IPS DF 19.7 (cell line): ENCODE measurements at places on chromosomes 6 and 20.
A peak's percentile ranks its signal among the peaks of the same experiment; 100 is the strongest.

- no peak for DNase-seq
Measured at GRCh38 chr6:16618962-16619361, 142.3 kb downstream of the ATXN1 start.

DNA sequence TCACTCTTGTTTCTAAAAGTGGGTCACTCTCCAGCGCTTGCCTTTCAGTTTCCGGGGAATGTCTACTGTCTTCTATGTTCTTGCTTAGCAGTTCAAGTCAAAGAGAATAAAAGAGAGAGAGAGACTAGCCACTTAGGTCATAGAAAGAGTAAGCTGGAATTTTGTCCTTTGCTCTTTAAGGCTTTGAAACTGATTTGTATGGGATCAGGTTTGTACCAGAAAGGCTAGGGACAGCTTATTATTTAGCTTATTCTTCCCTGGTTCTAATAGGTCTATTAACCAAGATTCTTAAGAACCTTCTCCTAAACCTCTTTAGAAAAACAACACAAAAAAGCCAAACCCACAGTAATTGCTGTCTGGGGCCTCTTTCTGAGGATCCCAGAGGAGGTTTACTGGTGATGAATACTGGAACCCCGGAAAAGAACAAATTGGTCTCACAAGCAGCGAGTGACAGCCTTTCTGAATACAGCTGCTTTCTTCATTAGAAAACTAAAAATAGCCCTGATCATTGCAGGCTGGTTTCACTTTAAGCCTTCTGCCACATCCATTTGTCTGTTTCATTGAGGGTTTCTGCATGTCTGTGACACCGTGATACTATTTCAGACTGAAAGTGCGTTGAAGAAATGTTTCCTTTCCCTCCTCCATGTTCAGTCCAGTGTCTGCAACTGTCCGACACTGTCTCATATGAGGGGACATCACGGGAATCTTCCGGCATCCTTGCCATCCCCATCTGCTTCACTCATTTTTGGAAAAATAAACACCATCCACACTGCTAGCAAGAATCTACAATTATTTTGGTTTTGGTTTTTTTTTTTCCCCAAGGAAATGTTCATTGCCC, 75.1 kb upstream of the ATXN1 start:
- DNase-seq, result no peak

DNA sequence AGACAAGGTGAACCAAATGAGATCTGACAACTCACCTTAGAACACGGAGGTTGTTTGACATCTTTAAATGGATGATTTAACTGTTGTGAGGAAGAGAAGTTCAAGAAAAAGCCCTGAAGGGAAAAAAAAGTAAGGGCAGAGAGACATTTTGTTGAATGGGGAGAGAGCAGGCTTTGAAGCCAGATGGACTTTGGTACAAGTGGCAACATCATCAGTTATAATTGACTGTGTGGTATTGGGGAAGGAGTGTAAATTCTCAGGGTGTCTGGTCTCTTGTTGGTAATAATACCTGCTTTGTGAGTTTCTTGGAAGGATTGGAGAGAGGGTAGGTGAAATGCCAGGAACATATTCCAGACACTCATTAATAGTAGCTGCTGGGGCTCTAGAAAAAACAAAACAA, 21.6 kb downstream of the OGFRL1 start:
- no peak for DNase-seq

GRCh38 chr6:33082702-33083101, 6.9 kb downstream of the HLA-DPB1 start:
- DNase-seq, result no peak

DNA sequence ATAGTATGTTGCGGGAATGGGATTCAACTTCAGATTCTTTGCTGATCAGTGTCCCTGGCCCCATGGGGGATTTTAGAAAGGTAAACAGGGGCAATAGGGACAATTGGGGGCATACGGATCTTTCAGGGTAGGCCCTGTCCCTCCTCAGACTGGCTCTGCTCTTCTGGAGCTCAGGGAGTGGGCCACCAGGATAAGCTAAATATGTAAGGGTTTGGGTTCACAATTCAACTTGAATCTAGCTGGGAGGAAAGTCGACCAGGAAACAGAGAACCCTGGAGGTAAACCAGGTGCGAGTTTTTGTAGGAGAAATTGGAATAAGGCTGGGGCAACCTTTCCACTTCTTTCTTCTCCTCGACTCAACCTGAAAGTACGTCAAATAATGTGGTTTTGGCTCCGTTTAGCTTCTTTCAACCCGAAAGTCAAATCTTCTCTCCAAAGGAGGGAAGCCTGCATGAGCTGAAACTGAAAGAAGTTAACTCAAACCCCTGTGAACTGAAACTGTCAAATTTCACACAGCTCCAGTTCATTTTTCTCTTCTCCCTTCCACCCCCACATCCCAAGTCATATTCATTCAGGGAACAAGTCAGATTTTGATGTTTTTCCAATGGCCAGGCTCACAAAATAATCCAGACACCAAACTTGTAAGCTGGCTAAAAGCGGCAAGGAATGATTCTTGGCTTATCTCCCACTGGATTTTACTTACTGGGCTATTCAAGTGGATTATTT, 278.2 kb downstream of the CLIC5 start:
- no peak for DNase-seq

- no peak for DNase-seq
Measured at GRCh38 chr6:14281811-14282660, 164.5 kb downstream of the CD83 start.

- DNase-seq, result peak; percentile 57
Measured at GRCh38 chr6:84967389-84967788, 203.0 kb upstream of the TBX18 start.

GRCh38 chr6:5898563-5898962, 108.2 kb downstream of the NRN1 start:
- no peak for DNase-seq

DNA sequence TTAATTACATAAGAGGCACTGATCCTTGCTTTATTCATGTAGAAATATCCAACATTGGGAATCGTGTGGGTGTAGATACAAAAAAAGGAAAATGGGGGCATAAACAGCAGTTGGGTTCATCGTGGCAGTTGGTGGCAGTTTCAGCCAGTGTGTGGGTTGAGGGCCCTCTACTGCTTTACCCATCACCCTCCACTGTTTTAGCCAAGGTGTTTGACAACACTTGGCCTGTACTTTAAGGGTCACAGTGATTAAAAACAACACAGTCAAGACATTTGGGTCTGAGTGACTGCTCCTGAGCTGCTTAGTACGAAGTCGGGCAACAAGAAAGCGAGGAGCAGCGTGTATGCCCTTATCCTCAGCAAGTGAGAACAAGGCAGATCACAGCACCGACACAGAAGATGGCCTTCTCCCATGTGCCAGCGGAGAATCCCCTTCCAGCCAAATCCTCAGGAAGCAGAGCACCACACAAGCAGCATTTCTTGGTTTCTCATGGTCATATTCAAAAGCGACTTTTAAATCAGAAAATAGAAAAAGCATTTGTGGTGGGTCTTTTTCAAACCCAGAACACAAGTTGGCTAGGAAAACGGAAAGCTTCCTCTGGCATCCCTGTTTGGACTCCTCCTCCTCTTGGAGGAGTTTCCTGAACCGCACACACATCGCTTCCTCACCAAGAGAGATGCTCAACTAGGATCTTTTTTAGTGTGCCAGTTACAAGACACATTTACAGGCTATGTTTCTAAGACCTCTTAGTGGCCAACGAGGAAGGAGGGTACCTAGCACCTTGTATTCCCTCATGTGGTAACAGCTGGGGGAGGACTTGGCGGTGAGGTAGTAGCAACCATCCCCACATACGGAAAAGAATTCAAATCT, 23.5 kb downstream of the EIF2S2 start:
- no peak for DNase-seq

- DNase-seq, result peak; percentile 87
Measured at GRCh38 chr6:89375427-89376267, 23.1 kb upstream of the UBE2J1 start.

- DNase-seq, result no peak
Measured at GRCh38 chr6:161941565-161941964, 667.7 kb upstream of the AGPAT4 start.

GRCh38 chr6:165852676-165853075, 189.6 kb upstream of the PDE10A start:
- no peak for DNase-seq

DNA sequence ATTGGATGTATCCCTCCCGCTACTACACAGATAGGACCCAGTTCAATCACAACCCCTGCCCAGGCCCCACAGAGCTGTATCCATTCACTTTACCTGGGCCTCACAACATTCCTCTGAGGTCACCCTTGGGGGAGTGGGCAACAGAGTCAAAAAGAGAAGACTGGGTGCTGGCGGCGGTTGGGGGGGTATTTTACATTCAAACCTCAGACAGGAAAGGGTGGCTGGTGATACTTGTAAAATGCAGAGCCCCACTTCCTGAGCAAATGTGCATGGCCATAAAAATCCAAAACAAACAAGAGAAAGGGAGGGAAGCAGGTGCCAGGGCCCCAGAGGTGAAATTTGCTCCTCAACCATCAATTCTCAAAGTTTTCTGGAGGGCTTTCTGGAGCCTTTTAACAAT, 3.5 kb downstream of the LRFN2 start:
- DNase-seq, result no peak

DNA sequence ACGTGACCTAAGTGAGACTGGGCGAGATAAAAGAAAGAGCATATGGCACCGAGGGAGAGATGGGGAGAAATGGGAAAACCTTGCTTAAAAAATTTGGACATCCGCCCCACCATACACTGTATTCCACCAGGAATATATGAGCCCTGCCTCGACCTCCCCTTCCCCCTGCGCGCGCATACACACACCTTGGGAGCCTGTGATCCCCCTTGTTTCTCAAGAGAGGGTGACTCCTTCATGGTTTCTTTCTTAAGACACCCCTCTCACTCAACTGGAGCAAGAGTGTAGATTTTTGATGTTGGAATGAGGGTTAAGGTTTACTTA, 480 bp downstream of the ABCF1 start:
- no peak for DNase-seq

DNA sequence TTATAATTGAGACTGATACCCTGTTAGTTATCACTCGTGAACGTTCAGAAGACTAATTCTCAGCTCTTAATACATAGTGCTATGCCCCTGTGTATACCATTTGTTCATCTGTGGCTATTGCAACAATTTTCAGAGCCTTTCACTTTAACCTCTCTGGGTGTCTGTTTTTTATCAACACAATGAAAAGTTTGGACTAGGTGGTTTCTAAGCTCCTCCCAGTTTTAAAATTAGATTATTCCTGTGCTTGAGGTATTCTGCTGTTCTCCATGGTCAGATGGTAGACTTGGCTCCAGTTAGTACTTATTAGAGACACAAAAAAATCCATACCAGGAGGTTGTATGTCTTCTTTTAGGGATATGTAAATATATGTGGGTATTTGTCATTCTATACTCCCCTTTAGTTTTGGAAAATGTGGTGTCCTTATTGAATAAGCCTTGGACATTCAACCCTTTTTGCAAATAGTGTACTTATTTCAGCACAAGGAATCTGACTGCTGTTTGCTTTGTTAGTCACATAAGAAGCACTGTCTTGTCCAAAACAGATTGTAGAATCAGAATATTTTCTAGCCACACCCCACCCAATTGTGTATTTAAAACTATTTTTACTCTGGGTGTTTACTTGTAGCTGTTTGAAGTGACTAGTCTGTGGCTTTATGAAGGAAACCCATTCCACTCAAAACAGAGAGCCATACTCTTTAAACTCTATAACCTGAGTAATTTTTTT, 2.0 kb upstream of the COL10A1 start:
- no peak for DNase-seq

GRCh38 chr6:147204060-147204785, at the start of gene STXBP5:
TSS of gene STXBP5 (plus strand) at chr6:147204417. CDS start at chr6:147204533, 116 bp downstream.
- DNase-seq, result no peak
